Stimulated activated CD8-positive, alpha-beta memory T cell treated with anti-CD3 and anti-CD28 coated beads, Interleukin-15, amount 100 ng/mL, for 24 hours (primary cell): ENCODE measurements at places on chromosomes 3 and 15.

- no peak for DNase-seq
Observed at GRCh38 chr3:20462226-20462625, 276.2 kb upstream of the SGO1 start.

GRCh38 chr3:66377800-66378199 is 123.0 kb downstream of the LRIG1 start:
- DNase-seq, result no peak

GRCh38 chr15:95485367-95485766 is 845.1 kb upstream of the NR2F2 start:
- no peak for DNase-seq

DNA sequence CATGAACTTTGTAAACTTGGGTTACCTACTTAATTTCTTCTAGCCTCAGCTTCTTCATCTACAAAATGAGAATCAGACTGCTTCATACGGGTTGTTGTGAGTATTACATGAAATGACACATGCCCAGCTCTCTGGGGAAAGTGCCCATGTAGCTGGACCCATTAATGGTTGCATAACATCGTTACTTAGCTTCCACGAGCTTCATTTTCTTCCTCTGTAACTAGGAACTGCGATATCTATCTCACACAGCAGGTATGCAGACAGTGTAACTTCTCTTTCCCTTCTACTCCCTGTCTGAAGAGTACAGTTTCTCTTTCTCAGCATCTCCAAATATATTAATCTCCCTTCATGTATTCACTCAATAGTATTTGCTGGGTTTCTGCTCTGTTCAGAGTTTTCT is 37.9 kb upstream of the DLG1 start:
- no peak for DNase-seq

DNA sequence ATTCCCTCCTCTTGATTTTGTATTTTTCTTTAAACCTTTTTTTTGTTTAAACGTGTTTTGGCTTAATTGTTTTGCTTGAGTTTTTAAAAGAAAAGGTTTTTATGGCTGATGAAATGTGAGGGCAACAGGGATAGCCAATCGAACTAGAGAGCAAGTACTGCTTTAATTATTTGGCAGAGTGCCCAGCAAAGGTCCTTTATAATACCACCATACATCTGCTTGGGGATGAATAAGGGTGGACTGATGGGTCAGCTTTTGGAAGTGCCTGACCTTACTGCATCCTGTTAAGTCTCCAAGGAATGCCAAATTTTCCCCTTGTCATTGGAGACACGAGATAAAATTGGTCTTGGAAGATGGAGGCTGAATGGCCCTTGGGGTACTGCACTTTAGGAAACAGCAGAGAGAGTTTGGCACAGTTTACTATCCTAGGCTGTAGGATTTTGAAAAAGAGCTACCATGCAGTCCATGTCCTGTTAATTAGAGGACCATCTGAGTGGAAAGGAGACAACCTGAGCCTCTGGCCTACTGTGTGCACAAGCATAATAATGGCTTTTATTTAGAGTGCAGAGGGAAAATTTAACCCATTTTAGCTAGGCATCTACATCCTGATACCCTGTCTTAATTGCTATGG is 19.8 kb upstream of the MTHFS start:
- DNase-seq, result no peak

- DNase-seq, result no peak
Observed at GRCh38 chr3:71408903-71409302, 174.6 kb downstream of the FOXP1 start.

- no peak for DNase-seq
Observed at GRCh38 chr3:84772841-84773240, 185.9 kb upstream of the CADM2 start.

DNA sequence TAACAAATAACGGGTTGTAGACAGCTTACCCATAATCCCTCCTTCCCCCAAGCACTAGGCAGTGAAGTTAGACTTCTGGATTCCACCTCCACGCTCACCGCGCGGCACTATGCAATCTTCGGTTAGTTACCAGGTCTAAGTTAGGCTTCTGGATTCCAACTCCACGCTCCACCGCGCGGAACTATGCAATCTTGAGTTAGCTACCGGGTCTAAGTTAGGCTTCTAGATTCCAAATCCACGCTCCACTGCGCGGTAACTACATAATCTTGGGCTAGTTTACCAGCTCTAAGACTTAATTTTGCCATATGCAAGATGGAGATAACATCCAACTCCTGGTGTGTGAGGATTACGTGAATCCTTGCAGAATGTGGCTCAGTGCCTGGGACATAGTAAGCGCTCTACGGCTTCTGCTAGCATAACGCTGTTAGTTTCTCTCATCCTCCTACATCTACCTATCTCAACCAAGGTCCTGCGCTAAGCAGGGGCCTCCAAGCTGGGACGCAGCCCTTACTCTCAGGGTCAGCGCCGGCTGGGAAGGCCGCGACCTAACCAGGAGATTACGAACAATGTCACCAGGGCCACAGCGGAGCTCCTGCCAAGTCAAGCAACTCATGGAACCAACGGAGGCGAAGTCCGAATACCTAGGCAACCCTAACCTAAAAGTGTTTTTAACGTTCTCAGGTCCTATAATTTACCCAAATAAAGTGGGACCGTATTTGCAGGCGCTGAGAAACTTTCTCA is 497 bp upstream of the RPLP1 start:
- no peak for DNase-seq

GRCh38 chr3:107938143-107938542 is 152.7 kb downstream of the CD47 start:
- no peak for DNase-seq

DNA sequence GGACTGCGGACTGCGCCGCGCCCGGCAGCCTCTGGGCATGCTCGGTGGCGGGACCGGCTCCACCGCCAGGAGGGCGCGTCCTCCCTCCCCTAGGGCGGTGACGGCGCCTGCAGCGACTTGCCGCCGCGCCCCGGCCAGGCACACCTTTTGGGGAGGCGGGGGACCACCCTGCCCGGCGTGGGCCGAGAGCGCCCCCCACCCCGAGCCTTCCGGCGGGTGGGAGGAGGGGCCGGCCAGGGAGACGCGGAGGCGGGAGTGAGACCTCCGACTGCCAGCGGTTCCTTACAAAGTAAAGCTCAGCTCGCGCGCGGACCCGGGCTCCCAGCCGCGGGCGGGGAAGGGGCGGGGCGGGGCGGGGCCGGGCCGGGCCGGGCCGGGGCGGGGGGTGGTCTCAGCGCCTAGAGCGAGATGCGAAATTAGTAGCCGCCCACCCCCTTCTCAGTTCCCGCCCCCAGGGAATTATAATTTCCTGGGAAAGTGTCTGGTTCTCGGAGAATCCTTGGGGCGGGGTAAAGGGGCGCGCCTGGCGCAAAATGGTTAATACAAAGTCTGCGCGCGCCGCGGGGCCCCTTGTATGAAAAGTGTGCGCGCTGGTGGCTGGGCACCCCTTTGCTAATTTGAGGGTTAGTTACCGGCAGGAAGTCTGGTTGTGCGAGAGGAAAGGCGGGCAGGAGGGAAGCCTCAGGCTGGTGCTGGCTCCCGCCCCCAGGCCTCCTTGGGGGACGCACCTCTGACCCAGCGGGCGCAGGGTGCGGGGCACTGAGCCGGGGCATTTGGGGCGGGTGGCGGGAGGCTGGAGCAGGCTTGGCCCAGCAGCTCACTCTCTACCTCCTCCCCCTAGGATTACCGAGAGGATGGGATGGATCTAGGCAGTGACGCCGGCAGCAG is 224.8 kb upstream of the IL12A start:
- peak; percentile 18 for DNase-seq

DNA sequence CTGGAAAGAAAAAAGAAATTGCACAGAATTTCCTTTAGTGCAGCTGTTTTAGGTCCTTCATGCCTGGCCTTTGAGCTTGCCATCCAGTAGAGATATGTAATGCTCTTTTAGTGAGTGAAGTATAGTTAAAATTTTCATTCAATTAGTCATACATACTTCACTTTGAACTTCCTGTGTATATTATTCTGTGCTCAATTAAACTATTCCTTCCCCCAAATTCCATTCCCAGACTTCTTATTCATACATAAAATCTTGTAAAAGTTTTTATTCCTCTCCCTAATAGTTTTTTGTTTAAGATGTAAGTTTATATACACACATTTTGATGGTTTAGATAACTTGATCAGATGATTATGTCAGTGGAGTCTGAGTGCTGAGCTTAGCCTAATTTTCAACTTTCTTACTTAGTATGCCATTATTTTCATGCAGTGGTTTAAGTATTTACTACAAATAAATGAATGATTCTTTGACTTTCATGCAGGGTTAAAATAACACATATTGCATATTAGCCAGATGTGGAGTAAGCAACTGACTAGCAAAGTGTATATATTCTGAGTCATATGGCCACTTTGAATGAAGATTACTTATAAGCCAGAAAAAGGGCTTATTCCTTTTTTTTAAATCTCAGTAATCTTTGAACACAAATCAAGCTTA is 42.5 kb upstream of the ABHD10 start:
- no peak for DNase-seq

GRCh38 chr3:59069838-59070237 is 20.0 kb upstream of the CFAP20DC start:
- no peak for DNase-seq
